Fibroblast of upper back skin (primary cell): ENCODE measurements at places on chromosomes 1 and 21.

DNA sequence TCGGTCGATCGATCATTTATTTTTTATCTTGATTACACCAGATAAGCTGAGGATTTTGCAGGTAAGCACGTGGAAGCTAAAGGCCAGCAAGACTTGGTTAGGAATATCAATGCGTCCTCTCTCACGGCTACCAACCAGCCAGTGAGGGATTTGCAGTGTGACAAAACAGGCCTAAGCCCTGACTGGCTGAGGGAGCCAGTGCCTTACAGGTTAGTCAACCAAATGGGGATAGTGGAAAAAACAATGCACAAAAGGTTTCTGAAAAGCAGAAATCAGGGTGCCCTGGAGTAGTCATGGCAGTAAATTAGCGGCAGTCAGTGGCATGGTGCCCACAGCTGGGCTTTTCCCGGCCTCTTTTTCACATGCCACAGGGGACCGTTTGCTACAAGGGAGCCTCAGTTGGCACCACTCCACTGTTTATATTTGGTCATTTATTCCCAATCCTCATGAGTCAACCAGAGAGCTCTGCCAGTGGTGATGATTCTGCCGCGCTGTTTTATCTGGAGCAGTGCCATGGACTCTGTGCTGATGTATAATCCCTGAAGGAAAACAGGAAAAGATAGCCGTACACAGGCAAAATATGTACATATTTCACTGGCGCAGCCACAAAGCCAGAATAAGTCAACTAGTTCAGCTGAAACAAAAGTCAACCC lies 167.6 kb downstream of the RHOU start:
- DNase-seq: peak; percentile 98

DNA sequence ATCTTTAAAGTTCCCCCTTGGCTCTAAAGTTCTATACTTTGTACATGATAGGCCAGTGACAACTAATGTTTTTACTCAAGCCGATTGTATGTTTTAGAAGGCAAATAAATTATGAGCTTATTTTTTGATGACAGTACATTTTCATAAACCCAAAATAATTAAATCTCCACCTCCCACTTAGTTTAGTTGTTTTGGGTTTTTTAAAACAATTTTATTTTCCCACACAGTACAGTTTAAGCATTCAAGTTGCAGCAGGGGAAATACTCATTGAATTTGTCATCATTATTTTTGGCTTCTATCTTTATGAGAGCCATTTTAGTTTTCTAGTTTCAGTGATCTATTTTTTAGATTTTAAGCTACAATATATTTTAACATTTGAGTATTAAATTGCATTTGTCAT lies 93.6 kb downstream of the OLFML2B start:
- DNase-seq: peak; percentile 57

GRCh38 chr1:228897901-228898300 lies 162.6 kb downstream of the RHOU start:
- DNase-seq: no peak

GRCh38 chr1:153775458-153776327 lies 486 bp downstream of the SLC27A3 start:
- peak; percentile 41 for DNase-seq

- no peak for DNase-seq
These were observed 57.5 kb downstream of the ATP5PO start for GRCh38 chr21:33857846-33858666.
